Adrenal gland (tissue), 19 donors: ENCODE measurements at places on chromosomes 12 and 14.

DNA sequence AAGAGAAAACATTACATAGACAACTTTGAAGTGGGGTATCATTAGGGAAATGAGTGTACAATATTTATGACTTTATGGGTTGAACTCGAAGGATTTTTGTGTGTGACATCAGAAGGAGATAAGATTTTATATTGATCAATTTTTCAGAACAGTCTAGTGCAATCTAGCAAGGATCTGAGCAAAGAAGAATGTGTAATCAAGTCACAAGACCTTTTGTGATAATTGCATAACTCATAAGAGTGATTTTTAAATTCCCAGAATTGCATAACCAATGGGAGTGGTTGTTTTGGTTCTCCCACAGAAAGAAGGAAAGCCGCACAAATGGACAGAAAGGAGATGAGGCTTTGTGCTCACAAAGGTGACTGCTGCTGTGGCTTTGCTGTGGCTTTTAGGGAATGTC lies 441.8 kb upstream of the FLRT2 start:
- no peak for DNase-seq

DNA sequence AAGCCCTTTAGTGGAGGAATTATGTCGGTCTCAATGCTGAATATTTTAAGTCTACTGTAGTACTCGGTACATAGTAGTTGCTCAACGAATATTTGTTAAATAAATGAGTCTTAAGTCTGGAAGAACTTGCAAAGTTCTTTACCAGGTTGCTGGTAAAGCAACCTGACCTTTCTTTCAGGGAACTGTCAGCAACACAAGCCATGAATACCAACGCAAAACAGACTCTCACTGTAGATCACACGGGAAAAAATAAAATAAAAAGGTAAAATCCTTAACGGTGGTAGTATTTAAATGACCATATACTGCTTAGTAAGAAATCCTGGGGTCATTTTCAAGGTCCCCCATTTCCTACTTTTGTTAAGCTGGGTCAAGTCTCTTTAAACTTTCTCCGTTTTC lies 447 bp upstream of the NUBPL start:
- no peak for DNase-seq

DNA sequence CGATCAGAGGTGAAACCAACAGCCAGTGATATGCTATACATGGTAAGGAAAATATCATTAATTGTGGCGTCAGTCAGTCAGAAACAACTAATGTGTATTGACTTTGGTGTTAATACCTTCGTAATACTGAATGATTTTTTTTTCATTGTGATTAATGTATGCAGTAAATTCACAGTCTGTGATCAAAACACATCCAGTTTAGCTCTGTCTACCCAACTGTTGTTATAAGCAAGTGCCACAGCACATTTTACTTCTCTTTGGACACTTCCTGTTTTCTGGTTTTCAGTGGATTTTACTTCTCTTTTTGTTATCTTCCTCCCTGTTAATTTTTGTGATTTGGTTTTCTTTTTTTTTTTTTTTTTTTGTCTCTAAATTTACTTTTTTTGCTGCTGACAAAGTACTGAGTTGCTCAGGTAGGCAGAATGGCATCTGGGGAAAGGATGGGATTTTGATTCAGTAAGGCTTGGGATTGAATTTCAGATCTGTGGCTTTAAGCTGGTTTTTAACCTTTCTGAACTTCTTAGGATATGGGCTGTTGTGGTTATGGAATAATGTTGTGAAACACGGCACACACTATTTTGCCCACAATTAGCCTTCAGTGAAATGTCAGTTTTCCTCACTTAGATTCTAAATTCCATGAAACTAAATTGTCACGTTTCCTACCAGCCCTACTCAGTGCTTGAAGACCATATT lies 604 bp downstream of the GLIPR1 start:
- DNase-seq: no peak

DNA sequence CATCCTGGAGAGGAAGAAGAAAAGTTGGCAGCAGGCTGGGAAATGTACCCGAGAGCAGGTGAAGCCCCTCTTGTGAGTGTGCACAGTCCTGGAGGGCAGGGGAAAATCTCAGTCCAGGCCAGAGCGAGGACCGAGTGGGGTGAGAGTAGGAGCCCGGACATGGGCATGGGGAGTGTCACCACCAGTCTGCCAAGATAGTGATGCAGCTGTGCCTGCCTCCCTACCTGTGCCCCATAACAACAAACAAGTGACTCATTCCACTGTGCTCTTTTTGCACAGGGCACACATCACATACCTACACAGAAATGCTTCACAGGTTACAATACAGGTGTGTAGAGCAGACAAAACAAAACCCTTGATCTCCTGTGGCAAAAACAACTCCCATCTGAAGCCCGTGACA lies 205.9 kb upstream of the PELI2 start:
- no peak for DNase-seq

- no peak for DNase-seq
Measured at GRCh38 chr12:79023261-79023660, 158.7 kb downstream of the SYT1 start.

GRCh38 chr12:116160231-116160630 lies 117.3 kb downstream of the MED13L start:
- no peak for DNase-seq

DNA sequence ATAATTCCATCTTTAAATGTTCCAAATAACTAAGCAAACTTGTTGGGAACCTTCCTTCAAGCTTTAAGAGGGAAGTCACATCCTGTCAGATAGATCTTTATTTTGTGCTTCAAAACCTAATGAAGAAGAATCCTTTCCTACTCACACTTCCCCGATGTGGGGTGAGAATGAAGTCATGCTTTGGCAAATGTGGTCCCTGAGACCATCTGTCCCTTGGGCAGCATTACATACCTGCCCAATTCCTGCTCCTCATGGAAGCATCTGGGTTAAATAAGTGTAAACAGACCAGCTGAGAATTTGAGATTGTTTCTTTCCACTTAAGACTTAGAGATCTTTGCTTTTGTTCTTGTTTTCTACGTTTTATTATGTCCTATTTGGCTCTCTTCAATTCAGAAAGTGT lies 606.0 kb upstream of the TMEM132C start:
- no peak for DNase-seq

DNA sequence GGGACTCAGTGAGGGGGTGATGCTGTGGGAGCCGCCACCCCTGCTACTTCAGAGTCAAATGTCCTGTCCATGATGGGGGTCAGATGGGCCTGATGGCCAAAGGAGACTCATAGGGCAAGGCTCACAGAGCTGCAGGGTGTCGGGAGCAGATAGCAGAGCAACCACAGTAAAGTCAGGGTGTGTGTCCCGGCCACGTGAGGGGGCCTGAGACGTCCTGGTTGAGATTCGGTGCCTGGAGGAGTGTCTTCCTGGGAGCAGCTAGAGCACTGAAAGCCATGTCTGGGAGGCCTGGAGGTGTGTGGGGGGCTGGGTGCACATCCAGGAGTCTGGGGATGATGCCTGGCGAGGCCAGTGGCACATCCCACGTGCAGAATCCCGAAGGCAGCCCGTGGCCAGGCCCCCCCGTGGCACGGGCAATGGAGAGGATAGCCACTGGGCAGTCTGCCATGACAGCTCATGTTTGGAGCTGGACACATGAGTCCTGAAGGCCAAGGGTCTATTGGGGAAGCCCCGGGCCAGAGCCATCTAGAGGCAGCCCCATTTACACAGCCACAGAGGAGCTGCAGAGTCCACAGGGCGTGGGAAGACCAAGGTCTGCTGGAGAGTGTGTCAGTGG lies 308.0 kb upstream of the SFSWAP start:
- DNase-seq: peak; percentile 21
